Stimulated activated CD8-positive, alpha-beta memory T cell treated with anti-CD3 and anti-CD28 coated beads, Interleukin-15, amount 100 ng/mL, for 24 hours (primary cell): ENCODE measurements at places on chromosomes 1 and 21.

GRCh38 chr1:41742219-41742618, 176.5 kb downstream of the HIVEP3 start:
- no peak for DNase-seq

DNA sequence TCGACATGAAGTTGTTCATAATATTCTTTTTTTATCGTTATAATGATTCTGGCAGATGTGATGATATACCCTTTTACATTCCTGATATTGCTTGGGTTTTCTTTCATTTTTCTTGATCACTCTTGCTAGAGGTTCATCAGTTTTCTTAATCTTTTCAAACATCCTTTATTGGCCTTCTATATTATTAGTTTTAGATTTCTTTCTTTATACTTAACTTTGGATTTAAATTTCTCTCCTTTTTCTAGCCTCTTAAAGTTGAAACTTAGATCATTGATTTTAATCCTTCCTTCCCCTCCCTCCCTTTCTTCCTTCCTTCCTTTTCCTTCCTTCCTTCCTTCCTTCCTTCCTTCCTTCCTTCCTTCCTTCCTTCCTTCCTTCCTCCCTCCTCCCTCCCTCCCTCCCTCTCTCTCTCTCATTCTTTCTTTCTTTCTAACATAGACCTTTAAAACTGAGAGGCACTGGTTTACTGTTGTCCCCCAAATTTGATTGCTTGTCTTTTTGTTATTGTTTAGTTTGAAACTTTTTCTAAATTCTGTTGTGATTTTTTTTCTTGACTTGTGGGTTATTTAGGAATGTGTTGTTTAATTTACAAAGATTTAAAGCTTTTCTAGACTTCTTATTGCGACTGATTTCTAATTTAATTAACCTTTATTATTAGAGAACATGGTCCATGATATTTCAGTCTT, 31.6 kb downstream of the HOOK1 start:
- no peak for DNase-seq

DNA sequence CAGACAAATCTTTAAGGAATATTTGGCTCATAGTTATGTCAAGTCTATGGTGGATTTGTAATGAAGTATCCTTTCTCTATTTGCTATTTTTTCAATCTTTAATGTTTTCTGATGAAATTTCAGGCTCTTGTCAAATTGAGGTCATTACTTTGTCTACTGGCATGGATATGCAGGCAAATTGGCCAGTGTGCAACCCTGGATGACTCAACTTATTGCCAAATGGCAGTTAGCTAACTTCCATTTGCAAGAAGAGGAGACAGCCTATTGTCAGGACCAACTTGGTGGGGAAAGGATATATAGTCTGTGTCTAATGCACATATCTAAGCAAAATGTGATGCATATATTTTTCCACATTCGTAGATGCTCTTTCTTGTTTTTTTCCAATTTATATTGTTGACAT, 530.5 kb downstream of the PTBP2 start:
- no peak for DNase-seq

DNA sequence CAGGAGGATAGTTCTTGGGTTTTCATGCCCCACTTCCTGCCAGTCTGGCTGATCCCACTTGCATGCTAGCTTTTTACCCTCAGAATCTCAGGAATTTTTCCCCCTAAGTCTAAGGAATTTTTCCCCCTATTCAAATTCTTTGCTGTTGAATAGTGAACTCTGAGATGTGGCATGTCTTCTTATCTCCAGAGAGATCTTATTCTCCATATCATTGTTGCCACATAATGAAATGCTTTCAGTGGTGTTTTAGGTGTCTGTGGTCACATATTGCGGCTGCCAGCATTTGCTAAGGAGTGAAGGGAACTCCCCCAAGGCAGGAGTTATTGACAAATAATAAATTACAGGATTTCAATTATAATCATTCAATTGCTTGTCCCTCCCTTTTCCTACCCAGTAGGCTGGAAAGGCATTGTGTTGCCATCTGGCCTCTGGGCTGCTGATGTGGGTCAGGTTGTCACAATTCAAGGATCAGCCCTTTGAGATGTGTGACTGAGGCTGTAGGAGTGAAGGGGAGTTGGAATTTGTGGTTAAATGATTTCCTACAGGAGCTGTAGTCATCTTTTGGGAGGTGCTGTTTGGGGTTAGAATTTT, 3.9 kb upstream of the FLG start:
- DNase-seq = no peak

DNA sequence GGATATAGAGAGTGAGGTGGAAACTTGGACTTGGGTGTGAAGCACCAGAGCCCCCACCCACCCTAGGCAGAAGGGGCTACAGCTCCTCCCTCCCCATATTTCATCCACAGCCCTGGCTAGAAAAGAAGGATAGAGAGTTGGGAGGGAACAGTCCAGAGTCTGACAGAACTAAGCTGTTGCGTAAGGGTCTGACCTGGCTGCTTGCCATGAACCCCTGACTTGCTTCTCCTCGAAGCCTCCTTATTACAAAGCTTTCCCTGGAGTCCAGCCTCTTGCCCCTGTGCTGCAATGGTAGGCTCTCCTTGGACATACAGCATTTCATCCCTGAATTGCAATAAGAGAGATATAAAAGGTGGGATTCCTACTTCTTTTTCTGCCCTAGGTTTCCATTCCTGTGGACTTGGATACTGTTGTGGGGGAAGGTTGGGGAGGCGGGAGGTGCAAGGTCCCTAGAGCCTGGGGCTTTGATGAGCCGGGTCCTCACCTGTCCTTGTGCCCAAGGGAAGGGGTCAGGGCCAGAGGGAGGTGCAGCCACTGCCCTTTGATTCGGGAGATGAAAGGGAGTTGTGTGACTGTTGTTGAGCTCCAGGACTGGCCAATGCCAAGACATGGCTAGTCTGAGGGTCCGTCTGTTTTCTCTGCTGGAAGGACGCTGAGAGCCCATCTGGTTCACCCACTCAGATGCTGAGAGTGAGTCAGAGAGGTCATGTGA, 2.7 kb downstream of the RHBG start:
- no peak for DNase-seq

GRCh38 chr1:157240495-157241184, 102.4 kb upstream of the ETV3 start:
- DNase-seq = no peak

- DNase-seq = no peak
These were observed 39.9 kb downstream of the IL6R start for GRCh38 chr1:154445040-154445472.

- DNase-seq = no peak
These were observed 3.4 kb downstream of the CBR1 start for GRCh38 chr21:36073181-36073580.

DNA sequence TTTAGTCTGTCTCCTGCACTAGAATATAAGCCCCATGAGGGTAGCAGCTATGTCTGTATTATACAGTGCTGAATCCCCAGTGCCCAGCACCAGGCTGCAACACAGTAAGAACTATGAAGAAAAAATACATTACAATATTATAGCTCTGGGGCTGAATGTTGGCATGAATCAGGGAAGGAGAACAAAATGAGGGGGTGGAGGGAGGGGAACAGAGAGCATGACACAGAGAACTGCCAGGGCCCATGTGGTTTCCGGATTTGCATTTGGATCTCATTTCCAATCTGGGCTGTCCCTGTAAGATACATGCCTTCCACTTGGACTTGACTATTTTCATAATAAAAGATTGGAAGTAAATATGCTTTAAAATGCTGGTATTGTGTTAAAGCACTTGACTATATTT, 35.8 kb downstream of the C1orf198 start:
- no peak for DNase-seq

- no peak for DNase-seq
These were observed 2.2 kb downstream of the TMED5 start for GRCh38 chr1:93177991-93178390.

- DNase-seq = no peak
These were observed 10.9 kb upstream of the COL18A1 start for GRCh38 chr21:45393833-45394638.

GRCh38 chr1:231108516-231109302, 53.1 kb upstream of the TRIM67 start:
- DNase-seq = no peak
